Epithelial cell of alveolus of lung (primary cell): ENCODE measurements at places on chromosomes 4 and X. TPM values are rescaled to one million over a fixed set of nuclear protein-coding genes. Genes with fewer than 3 reads are reported as not detected.

NCAPG gene
- 10.9 and 22.8 TPM in 2 replicates for total RNA-seq

MAGEE1 gene
- total RNA-seq, result 0.39 and 0.88 TPM in 2 replicates

PAGE4 gene
- not detected in 2 replicates for total RNA-seq

HTN3 gene
- not detected in 2 replicates for total RNA-seq

RIBC1 gene
- 0.65 and 1.4 TPM in 2 replicates for total RNA-seq

NXF2B gene
- total RNA-seq, result not detected in 2 replicates

RNF175 gene
- total RNA-seq, result 2.1 and 9.4 TPM in 2 replicates

DLG3 gene
- 14.7 and 26.3 TPM in 2 replicates for total RNA-seq

FGF13 gene
- total RNA-seq, result 1.0 and 3.4 TPM in 2 replicates

CENPE gene
- 7.6 and 11.6 TPM in 2 replicates for total RNA-seq

STATH gene
- total RNA-seq, result 0.80 TPM in 1 of 2 replicates, not detected in the other

RASL11B gene
- 0.78 and 4.5 TPM in 2 replicates for total RNA-seq

BEX5 gene
- total RNA-seq, result not detected in 2 replicates

DDX53 gene
- not detected in 2 replicates for total RNA-seq

CT45A10 gene
- total RNA-seq, result not detected in 2 replicates

PRR27 gene
- total RNA-seq, result not detected in 2 replicates

LUZP4 gene
- total RNA-seq, result not detected in 2 replicates

APOOL gene
- total RNA-seq, result 8.4 and 12.5 TPM in 2 replicates

NLRP2B gene
- total RNA-seq, result not detected in 2 replicates

ADGRA3 gene
- total RNA-seq, result 33.0 and 54.2 TPM in 2 replicates

IQCM gene
- total RNA-seq, result not detected in 2 replicates

JCHAIN gene
- total RNA-seq, result 1.3 TPM in 1 of 2 replicates, not detected in the other

TMEM156 gene
- total RNA-seq, result 3.8 and 30.8 TPM in 2 replicates

VSIG4 gene
- not detected in 2 replicates for total RNA-seq

ADH6 gene
- 0.64 TPM in 1 of 2 replicates, not detected in the other for total RNA-seq

VEGFD gene
- not detected in 2 replicates for total RNA-seq

KCND1 gene
- total RNA-seq, result 1.8 and 2.4 TPM in 2 replicates

KIT gene
- total RNA-seq, result 1.0 and 7.3 TPM in 2 replicates

ALPK1 gene
- 6.7 and 14.1 TPM in 2 replicates for total RNA-seq

TNIP3 gene
- 0.39 TPM in 1 of 2 replicates, not detected in the other for total RNA-seq

GABRB1 gene
- total RNA-seq, result 0.16 and 1.2 TPM in 2 replicates

AADAT gene
- total RNA-seq, result 7.5 TPM in 2 replicates

POLR2B gene
- 72.0 and 99.8 TPM in 2 replicates for total RNA-seq

TMPRSS11D gene
- not detected in 2 replicates for total RNA-seq

PNMA5 gene
- not detected in 2 replicates for total RNA-seq

HCCS gene
- 11.7 and 12.5 TPM in 2 replicates for total RNA-seq

FAAH2 gene
- total RNA-seq, result 0.26 and 3.3 TPM in 2 replicates

PAGE5 gene
- total RNA-seq, result not detected in 2 replicates

SUPT20HL2 gene
- total RNA-seq, result not detected in 2 replicates

PARM1 gene
- 0.65 and 1.2 TPM in 2 replicates for total RNA-seq

DCX gene
- not detected in 2 replicates for total RNA-seq

CITED1 gene
- not detected in 2 replicates for total RNA-seq

NXF2 gene
- not detected in 2 replicates for total RNA-seq

CTSO gene
- total RNA-seq, result 10.6 and 22.9 TPM in 2 replicates

USP46 gene
- 13.2 and 16.6 TPM in 2 replicates for total RNA-seq

NAT8L gene
- not detected in 2 replicates for total RNA-seq

EGFL6 gene
- total RNA-seq, result not detected in 2 replicates

RNF150 gene
- 4.1 and 7.4 TPM in 2 replicates for total RNA-seq

MAGEB2 gene
- total RNA-seq, result not detected in 2 replicates

CENPVL2 gene
- not detected in 2 replicates for total RNA-seq

FAT1 gene
- 190 and 219 TPM in 2 replicates for total RNA-seq

UGT2B17 gene
- not detected in 2 replicates for total RNA-seq

GTPBP6 gene
- total RNA-seq, result 42.2 and 44.7 TPM in 2 replicates

GEMIN8 gene
- 11.4 and 11.7 TPM in 2 replicates for total RNA-seq

HSFX3 gene
- total RNA-seq, result not detected in 2 replicates

PRSS12 gene
- 8.9 and 28.2 TPM in 2 replicates for total RNA-seq

PDZD11 gene
- total RNA-seq, result 45.1 and 67.9 TPM in 2 replicates

CYLC1 gene
- total RNA-seq, result not detected in 2 replicates

ZCCHC18 gene
- total RNA-seq, result 0.24 and 0.78 TPM in 2 replicates
